NCI-H1417 treated with DMSO at 0.1 percent for 48 hours (cell line): ENCODE measurements at places on chromosomes 16 and 17.

DNA sequence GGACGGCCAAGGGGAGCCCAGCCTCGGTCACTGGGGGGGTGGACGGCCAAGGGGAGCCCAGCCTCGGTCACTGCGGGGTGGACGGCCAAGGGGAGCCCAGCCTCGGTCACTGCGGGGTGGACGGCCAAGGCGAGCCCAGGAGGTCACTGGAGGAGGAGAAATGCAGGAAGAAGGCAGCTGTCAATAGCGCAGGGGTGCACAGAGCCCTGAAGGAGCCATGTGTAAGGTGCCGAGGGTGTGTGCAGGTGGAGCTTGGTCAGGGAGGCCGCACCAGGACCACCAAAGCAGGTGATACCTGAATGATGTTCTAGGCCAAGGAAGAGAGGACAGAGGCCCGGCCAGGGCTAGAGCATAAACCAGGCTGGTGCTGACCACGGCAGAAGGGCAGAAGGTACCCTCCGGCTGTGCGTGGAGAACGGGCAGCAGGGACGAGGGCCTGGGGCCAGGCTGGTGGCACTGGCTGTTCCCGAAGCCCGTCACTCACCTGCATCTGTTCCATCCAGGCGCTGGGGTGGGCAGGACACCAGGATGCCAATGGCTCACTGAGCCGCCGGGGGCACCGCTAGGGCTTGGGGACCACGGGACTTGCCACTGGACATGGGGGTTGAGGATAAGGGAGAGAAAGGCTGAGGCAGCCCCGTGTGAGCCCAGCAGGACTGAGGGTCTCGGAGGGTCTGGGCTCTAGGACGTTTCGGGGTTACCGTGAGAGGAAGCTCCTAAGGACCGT is 5.9 kb upstream of the CCDC57 start:
- DNase-seq = no peak

DNA sequence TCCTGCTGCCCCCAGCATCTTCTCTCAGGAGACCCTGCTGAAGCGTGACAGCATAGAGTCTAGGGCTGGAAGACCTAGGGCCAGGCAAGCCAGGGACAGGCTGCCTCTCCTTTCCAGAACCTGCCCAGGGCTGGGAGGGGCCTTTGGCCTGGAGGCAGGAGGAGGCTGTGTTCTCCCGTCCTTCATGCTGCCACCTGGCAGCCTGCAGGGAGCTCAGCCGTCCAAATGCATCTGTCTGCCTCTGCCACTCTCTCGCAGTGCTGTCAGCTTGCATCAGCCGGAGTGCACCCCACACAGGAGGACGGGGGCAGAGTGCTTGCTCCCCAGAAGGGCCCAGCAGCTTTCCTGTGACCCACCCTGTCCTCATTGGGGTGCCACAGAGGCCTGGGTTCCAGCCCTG is 31.3 kb downstream of the ARHGAP23 start:
- no peak for DNase-seq

GRCh38 chr17:46270032-46270431 is 24.9 kb upstream of the LRRC37A start:
- DNase-seq = no peak

DNA sequence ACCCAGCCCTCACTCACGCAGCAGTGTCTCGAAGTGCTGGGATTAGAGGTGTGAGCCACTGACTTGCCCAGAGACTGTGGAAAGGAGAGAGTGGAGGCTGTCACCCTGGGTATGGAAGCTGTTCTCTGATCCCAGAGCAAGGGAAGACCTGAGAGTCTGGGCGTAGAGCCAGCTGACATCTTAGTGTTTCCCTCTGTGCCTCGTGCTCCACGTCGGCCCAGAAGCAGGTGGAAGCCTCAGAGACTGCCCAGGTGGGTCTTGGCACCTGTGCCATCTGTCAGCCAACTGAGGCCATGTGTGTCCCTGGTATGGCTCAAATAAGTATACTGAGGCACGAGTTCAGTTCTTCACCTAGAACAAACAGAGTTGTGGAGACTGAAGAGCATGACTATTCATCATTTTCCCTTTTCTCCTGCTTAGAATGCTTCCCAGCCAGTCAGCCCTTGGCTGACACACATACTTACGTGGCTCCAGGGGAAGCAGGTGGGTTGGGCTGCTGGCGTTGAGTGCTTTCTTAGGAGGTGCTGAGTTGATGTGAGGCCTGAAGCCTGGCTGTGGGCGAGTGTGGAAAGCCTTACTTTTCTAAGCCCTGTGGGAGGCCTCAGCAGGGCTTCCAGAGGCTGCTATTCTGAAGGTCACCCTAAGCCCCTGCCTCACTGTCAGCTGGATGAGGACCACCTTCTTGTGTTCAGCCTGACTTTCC is 8.1 kb downstream of the CTRL start:
- DNase-seq = no peak

DNA sequence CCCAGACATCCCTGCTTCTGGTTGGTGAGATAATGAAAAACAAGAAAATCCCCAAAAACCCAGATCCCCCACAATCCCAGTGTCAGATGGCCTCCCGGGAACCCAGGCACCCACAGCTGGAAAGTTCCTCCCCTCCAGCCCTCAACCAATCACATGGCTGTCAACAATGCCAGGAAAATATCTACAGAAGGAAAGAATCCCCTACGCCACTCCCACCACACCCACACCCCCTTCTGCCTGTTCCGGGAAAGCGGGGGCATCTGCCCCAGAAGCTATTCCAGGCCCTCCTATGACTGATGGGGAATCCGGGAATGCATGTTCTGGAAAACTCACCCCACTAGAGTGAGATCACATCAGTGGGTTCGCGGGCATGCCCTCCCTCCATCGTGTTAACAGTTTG is 1.8 kb downstream of the TMEM95 start:
- no peak for DNase-seq

DNA sequence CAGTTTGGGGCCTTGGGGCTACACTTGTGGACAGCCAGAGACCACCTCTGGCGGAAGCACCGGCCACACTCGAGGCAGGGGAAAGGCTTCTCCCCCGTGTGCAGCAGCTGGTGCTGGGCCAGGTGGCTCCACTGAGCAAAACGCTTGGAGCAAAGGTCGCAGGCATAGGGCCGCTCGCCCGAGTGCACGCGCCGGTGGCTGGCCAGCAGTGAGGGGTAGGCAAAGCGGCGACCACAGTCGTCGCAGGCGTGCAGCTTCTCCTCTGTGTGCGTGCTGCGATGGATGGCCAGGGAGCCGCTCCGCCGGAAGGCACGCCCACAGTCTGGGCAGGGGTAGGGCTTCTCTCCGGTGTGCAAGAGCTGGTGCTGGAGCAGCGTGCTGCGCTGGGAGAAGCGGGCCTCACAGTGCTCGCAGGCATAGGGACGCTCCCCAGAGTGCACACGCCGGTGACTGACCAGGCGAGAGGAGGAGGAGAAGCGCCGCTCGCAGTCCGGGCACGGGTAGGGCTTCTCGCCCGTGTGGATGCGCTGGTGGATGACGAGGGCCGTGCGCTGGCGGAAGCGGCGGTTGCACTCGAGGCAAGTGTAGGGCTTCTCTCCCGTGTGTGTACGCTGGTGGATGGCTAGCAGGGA is 5.8 kb downstream of the ZNF689 start:
- no peak for DNase-seq

DNA sequence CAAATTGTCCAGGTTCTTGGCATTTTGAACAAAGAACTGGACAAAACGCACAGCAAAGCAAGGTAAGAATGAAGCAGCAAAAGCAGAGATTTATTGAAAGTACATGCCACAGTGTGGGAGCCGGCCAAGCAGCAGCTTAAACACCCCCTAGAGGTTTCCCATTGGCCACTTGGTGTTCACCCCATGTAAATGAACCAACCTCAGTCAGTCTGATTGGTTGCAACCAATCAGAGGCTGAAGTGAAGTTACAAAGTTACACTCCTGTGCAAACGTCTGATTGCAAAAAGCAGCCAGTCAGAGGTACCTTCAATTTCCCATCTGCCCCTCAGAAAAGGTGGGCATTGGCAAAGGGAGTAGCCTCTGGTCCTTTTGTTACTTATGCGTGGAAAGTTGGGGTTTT is 8.8 kb upstream of the ZNF263 start:
- DNase-seq = no peak

DNA sequence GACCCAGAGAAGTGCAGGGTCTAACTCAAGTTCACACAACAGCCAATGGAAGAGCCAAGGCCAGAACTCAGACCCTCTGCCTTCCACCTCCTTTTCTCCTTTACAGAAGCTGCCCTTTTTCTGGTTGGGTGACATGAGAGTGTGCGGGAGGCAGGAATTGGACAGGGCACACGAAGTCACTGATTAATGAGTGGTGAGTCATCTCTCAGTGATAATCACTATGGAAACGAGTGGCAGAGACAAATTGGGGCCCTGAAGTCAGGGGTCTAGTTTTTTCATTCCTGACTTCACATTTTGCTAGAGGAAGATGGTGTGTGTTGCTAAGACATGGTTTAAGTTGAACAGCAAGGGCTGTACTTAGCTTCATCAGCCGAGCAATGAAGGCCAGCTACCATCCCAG is 312.7 kb upstream of the CCL2 start:
- DNase-seq = no peak

GRCh38 chr16:23248261-23249194 is 53.6 kb upstream of the SCNN1B start:
- no peak for DNase-seq

GRCh38 chr16:82059161-82059982 is 24.3 kb downstream of the HSD17B2 start:
- no peak for DNase-seq

DNA sequence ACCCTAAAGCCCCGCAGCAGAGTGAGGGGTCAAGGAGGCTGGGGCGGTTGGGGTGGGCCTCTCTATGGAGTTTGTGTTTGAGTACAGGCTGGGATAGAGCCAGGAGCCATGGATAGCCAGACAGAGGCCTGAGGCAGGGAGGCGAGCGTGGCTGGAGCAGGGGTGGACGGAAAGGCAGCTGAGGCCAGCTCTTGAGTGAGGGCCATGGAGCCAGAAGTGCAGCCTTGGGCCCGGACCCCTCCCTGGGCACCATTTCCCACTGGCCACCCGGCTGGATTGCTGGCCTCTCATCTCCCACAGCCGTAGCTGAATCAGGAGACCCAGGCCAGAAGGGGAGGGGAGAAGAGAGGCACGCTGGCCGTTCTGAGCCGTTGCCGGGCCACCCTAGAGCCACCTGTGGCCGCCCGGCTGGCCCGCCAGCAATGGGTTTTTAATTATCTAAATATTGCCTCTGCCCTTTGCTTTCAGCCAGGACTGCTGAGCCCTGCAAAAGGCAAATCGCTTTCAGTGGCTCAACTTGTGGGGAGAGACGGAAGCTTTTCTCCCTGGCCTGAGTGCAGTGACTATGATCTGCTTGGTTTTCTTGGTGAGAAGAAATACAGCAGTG is 75.2 kb upstream of the GSE1 start:
- DNase-seq = no peak

DNA sequence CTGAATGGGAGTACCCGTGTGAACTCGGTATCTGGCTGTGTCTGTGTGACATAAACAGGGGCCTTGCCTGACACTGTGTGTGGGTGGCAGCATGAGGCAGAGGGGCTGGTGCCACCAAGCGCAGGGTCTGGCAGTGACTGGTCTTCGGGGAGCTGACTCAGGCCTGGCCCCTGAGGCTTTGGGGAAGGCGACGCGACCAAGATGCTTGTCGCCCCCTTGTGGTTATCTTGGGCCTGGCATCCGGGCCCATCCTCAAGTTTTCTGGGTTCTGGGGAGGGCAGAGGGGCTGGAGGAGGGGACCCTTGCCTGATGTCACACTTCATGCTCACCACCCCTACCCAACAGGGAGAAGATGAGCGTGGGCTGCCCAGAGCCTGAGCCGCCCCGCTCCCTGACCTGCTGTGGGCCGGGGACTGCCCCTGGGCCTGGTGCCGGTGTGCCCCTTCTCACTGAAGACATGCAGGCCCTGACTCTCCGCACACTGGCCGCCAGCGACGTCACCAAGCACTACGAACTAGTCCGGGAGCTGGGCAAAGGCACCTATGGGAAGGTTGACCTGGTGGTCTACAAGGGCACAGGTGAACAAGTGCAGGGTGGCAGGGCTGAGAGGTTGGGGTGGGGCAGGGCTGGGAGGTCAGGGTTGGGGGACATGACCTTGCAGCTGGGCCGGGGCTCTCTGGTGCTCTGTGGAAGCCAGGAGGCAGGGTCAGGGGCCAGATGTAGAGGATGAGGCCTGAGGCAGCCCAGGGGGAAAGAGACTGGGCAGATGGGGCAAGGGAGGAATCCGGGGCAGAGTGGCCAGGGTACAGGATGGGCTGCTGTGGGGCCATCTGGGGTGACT is 24.9 kb downstream of the SBK1 start:
- DNase-seq = no peak

- no peak for DNase-seq
Measured at GRCh38 chr16:48892893-48893292, 282.9 kb upstream of the N4BP1 start.

- no peak for DNase-seq
Measured at GRCh38 chr17:52148969-52149351, 9.6 kb downstream of the CA10 start.

- no peak for DNase-seq
Measured at GRCh38 chr16:59690216-59690615, 956.1 kb upstream of the GOT2 start.

- no peak for DNase-seq
Measured at GRCh38 chr16:86485746-86486145, 24.6 kb upstream of the FOXF1 start.

DNA sequence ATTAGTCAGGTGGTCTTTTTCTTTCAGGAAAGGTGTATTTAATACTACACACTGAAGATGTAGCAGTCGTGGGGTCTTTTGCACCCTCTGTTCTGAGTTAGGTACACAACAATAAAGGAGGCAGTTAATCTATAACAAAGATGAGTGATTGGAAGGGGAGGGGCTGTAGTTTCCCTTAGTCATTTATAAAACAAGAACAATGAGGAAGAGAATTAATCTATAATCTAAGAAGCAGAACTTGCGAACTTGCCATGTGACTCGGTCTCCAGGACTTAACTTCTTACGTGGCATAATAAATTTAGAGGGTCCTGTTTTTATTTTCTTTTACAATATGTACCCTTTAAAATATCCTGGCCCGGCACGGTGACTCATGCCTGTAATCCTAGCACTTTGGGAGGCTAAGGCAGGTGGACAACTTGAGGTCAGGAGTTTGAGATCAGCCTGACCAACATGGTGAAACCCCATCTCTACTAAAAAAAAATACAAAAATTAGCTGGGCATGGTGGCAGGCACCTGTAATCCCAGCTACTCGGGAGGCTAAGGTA is 8.6 kb upstream of the APPBP2 start:
- DNase-seq = no peak

DNA sequence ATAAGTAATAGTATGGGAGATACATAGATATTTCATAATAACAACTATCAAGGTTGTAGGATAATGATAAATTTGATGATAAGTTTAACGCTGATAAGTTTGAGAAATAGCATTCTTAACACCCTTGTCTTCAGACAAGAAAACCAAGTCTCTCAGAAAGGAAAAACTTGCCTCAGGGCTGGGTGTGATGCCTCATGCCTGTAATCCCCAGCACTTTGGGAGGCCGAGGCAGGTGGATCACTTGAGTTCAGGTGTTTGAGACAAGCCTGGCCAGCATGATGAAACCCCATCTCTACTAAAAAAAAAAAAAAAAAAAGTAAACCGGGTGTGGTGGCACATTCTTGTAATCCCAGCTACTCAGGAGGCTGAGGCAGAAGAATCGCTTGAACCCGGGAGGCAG is 90.7 kb downstream of the SHISA9 start:
- DNase-seq = no peak

DNA sequence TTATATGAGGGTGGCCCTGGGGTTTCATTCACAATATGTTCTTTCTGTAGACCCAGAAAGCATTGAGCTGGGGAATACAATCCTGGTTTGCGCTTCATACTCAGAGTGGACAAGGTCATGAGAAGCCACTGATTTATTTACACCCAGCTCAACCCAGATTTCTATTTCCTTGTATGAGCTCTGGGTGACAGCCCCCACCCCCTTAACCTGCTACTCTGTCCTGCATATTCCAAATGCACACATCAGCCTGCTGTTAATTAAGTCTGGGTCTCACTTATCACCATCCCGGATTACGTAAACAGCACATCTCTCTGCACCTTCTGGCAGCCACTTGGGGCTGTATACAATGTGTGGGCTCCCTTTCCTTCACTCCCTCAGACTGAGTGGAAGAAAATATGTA is 102.4 kb downstream of the DNAH9 start:
- no peak for DNase-seq
